ENCODE measurements at places on chromosomes 12 and 14. TPM values are rescaled to one million over a fixed set of nuclear protein-coding genes. Genes with fewer than 3 reads are reported as not detected.
A peak's percentile ranks its signal among the peaks of the same experiment; 100 is the strongest.

The CDH24 gene
- total RNA-seq: 1.8 TPM

- DNase-seq: no peak
These were observed 133.0 kb downstream of the CPNE8 start for GRCh38 chr12:38772437-38772836.

- no peak for DNase-seq
These were observed 182.2 kb downstream of the EXOC5 start for GRCh38 chr14:57086271-57087162.

The KERA gene
- not detected for total RNA-seq

DNA sequence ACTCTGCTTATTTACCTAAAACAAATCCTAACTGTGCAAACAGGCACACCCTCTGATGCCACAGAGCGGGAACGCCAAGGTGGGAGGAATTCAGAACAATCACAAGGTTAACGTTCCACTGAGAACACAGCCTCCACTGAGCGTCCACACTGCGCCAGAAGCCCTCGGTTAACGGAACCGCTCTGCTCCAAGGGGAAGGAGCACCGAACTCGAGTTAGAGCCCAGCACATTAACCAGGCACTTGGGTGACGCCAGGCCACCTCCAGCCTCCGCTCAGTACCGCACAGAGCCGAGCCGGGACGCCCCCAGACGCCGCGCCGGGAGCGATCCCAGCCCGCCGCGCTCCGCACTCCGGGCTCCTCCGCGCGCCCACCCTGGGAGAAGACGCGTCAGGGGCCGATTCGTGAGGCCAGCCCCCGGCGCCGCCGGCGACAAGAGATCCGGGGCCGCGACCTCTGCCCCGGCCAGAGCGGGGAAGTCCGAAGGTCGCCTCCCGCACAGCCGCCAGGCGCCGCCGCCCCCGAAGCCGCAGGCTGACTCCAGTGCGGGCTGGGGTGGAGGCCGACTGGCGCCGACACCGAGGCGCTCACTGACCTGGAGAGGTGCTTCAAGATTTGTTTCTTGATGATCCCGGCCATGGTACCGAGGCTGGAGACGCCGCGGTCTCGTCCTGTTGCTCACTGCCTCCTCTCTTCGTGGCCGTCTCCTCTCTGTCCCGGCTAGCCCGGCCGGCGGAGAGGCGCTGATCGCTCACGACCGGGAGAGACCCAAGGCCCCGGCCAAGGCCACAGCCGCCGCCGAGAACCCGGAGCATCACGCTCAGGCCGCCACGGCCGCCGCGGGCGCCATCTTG is 450 bp downstream of the BLTP3B start:
- peak; percentile 54 for DNase-seq

DNA sequence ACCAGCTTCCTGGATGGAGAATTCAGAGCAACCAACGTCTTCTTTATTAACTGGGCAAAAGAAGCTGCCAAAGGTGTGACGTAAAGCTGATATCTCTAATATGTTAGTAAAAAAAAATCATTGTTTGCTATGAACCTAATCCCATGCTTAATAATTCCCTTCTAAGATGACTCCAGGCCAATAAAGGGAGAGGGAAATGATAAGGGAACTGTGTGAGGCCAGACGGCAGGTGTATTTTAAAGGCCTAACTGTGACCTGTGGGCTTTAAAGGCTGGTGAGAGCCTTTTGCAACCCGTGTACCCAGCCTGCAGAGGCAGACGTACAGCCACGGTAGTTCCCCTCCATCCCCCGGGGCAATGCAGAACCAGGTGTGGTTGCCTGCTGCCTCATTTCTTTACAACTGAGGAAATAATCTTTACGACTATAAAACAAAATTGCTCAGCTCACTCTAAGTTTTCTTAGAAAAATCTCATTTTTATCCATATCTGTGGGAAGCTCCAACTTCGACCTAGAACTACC is 370.6 kb downstream of the EGLN3 start:
- no peak for DNase-seq

- DNase-seq: no peak
These were observed 22.6 kb downstream of the TCTN1 start for GRCh38 chr12:110636516-110636915.

GRCh38 chr12:130953771-130954543 is at the start of gene ADGRD1:
Gene ADGRD1, plus strand, starts transcription at chr12:130953907. Its CDS starts 559 bp downstream, at chr12:130954466.
- no peak for DNase-seq

- DNase-seq: no peak
These were observed 650 bp downstream of the HEBP1 start for GRCh38 chr12:12999271-12999958.

GRCh38 chr14:56953884-56954283 is 143.6 kb upstream of the OTX2 start:
- no peak for DNase-seq

GRCh38 chr14:96584199-96584906 is 82.2 kb downstream of the PAPOLA start:
- peak; percentile 44 for DNase-seq

DNA sequence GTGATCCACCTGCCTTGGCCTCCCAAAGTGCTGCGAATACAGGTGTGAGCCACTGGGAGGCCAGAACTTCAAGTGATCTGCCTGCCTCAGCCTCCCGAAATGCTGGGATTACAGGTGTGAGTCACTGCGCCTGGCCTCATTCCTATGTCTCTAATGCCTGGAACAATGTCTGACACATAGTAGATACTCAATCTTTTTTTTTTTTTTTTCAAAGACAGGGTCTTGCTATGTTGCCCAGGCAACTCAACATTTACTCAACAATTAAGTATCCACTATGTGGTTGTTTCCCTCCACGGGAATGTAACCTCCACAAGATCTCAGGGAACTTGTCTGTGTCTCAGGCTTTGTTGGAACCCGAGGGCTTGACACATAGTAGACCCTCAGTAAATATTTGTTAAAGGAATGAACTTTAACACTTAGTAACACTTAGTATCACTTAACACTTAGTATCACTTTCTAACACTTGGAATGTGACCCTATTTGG is 3.0 kb upstream of the TMEM120B start:
- no peak for DNase-seq

DNA sequence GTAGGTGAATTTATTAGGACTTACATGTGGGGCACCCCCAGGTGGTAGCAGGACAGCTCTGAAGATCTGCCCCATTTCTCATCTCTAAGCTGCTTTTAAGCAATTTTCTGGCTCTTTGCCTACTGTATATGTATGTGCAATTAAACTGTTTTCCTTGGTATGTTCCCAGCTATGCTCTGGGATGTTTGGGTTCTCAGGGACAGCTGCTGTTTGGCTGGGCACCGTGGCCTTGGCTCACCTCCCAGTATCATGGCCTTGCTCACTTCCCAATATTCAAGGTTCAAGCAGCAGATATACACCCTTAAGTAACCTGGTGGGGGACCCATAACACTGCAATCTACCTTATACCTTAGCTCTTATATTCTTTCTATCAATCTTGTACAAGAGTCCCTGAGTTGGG is 53.7 kb upstream of the KITLG start:
- no peak for DNase-seq

GRCh38 chr12:83003026-83003425 is 316.3 kb downstream of the TMTC2 start:
- DNase-seq: no peak

DNA sequence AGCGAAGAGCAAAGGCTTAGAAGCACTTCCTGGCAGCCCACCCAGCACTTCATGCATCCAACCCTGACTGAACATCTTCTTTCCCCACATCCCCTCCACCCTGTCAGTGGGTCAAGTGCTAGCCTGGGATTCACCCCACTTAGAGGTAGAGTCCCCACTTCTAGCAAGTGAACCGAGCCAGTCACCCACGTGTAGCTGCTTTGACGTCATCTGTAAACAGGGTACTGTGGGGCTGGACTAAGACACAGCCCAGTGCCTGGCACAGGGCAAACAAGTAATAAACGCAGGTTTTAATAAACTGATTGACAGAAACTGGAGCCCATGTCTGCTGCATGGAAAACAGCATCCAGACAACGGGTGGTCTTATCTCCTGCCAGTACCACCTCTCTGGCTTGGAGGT is 61.7 kb downstream of the ITPK1 start:
- DNase-seq: no peak

The TSPAN11 gene
- total RNA-seq: not detected

The ALDH2 gene
- total RNA-seq: 0.29 TPM

The PROX2 gene
- total RNA-seq: 0.44 TPM

GRCh38 chr12:118034429-118035189 is 18.1 kb downstream of the RFC5 start:
- no peak for DNase-seq

GRCh38 chr14:52446355-52446754 is 106.0 kb downstream of the TXNDC16 start:
- no peak for DNase-seq

DNA sequence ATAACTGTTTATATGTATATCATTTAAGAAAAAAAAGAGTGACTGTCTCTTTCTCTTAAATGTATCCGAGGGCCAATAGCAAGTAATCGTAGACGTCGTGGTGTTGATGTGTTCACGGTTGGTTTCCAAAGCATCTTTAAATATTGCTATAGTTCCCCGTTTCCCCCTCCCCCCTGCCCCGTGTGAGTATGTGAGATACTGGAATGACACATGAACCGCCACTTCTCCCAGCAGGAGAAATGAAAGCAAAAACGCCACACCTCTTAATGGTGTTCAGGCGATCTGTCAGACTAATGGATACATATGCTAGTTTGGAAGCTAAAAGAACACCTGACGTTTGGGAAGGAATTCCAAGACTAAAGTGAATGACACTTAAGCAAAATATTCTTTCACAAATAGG is 258.3 kb downstream of the FOXN3 start:
- no peak for DNase-seq

- DNase-seq: no peak
These were observed 24.0 kb upstream of the TMED10 start for GRCh38 chr14:75200451-75200850.

The PRR4 gene
- 2.9 TPM for total RNA-seq

DNA sequence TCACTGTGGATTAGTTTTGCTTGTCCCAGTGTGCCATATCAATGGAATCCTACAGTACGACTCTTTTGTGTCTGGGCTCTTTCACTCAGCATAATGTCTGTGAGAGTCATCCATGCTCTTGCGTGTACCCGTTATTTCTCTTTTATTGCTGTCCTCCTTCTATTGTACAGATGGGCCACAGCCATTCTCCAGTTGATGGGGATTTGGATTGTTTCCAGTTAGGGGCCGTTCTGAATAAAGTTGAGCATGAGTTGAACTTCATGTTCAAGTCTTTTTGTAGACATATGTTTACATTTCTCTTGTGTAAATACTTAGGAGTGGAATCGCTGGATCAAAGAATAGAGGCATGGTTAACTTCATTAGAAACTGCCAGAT is 38.3 kb downstream of the MYO1H start:
- no peak for DNase-seq

The NEUROD4 gene
- total RNA-seq: not detected

The DPPA3 gene
- not detected for total RNA-seq

DNA sequence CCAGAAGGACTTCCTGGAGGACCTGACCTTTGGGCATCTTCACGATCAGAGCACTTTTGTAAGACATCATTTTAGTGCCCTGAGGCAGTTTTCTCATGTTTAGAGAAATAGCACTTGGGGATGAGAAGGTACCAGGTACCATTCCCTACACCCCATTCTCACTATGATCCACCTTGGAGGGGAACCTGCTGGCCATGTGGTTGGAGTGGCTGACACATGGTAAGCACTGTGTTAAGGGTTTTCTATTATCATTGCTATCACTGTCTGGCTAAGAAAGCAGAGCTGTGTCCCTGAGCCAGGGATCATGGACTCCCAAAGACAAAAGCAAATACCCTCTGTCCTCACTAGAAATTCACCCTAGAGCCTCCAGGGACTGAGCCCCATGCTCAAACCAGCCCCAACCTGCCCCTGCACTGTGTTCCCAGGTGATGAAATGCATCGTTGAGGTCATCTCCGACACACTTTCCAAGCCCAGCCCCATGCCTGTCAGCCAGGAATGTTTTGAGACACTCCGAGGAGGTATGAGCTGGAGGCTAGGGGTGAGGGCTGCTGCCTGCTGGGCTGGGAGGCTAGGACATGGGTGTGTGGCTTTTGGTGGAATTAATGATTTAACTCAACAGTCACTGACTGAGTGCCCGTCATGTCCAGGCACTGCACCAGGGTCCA is 3.4 kb downstream of the CHGA start:
- no peak for DNase-seq

DNA sequence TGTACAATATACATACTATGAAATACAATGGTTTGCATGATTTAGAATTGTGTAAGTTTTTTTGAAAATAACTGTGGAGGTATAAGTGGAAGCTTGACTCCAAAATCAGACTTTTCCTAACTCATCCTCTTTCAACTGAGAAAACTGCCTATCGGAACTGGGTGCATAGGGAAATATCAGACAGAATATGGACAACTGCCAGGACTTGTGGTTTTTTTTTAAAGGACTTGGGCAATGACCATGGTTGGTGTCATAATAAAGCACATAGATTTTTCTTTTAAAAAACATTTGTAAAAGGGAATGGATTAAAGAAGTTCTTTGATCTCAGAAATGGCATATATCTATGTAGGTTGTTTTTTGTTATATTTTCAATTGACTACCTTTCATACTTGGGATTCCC is 53.3 kb upstream of the LRRK2 start:
- no peak for DNase-seq

- no peak for DNase-seq
These were observed 17.3 kb downstream of the IRF2BPL start for GRCh38 chr14:77011245-77011644.

GRCh38 chr14:35333264-35333730 is 41.1 kb downstream of the PSMA6 start:
- no peak for DNase-seq

DNA sequence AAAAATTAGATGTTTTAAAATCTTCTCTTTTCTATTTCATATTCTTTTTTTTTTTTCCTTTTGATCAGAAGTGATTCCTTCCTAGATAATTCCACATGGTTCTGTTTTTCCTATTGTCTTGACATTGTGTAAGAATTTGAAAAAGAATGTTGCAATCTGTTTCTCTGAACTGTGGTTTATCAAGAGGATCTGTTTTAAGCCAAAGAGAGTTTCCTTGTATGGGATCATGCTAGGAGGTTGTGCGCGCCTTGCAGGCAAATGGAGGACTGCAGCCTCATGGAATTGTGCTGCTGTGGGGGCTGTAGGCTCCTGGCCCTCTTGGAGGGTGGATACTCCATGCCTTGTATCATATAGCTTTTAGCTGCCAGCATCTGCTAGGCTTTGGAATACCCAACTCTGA is 43.3 kb upstream of the MBIP start:
- no peak for DNase-seq

GRCh38 chr12:10753059-10753458 is 29.9 kb upstream of the YBX3 start:
- DNase-seq: no peak
